ENCODE measurements at places on chromosomes 2 and 18.

DNA sequence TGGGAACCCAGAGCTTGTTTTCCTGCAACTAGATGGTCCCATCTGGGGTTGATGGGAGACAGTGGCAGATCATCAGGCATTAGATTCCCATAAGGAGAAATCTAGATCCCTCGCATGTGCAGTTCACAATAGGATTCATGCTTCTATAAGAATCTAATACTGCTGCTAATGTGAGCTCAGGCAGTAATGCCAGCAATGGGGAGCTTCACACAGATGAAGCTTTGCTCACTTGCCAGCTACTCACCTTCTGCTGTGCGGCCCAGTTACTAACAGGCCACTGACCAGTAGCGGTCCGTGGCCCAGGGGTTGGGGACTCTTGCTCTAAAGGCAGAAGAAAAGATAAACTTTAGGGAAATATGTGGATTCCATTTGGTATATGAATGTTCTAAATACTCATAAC lies 192.9 kb downstream of the AFF3 start:
- DNase-seq = no peak

- no peak for DNase-seq
Observed at GRCh38 chr18:79974025-79974654, 9.7 kb downstream of the HSBP1L1 start.

GRCh38 chr2:134325696-134326095 lies 71.8 kb downstream of the MGAT5 start:
- DNase-seq = no peak

- DNase-seq = no peak
Observed at GRCh38 chr18:57909620-57910019, 106.5 kb upstream of the ATP8B1 start.

GRCh38 chr2:55550368-55551102 lies 31.0 kb downstream of the CFAP36 start:
- DNase-seq = no peak

DNA sequence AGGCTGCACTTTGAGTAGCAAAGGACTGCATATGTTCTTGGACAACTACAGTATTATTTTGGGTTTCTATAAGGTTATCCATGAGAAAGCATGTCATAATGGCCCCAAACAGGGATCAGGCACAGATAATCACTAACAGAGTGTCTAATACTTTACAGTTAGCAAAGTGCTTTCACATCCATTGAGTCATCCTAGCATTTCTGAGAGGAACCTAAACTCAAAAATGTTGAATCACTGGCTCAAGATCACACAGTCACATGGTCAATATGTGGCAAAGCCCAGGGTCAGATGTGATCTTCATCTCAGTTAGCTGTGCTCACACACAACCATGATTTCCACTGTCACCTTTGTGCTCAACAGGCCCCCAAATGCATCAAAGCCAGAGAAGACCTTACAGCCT lies 156.1 kb upstream of the VRK2 start:
- DNase-seq = no peak

GRCh38 chr18:8045160-8045883 lies 478.2 kb downstream of the PTPRM start:
- DNase-seq = no peak

- DNase-seq = no peak
Observed at GRCh38 chr2:239674981-239675825, 274.4 kb upstream of the HDAC4 start.

GRCh38 chr18:53909668-53910067 lies 314.8 kb downstream of the MBD2 start:
- DNase-seq = no peak

DNA sequence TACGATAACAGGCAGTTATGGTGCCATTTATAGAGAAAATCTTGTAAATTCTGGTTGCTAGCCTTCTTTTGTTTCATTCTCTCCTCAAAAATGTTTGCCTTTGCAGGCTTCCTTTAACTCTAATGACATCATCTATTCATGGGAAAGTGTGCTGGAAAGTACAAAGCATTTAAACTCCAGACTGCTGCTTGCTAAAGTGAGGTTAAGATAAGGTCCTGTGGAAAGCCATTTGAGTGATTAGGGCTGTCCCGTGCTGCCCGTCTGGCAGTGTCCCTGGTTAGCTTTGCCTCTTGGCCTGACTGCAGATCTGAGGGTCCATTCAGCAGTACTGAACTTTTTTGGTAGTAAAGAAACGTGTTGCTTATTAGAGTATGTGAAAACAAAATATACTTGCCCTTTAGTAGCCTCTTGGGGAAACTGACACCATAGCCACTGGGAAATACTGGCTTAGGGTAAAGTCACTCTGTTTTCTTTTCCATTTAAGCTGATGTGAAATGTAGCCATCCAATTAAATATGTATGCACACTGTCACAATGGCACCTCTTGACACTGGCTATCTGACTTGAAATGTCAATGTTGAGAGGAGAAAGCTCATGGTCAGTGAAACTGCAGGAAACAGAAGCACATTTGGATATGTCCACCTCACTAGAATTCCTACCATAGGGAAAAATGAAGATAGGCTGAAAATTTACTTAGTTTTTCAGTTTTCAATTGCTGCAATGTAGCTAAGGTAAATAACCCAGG lies 321.5 kb downstream of the SLC8A1 start:
- no peak for DNase-seq

DNA sequence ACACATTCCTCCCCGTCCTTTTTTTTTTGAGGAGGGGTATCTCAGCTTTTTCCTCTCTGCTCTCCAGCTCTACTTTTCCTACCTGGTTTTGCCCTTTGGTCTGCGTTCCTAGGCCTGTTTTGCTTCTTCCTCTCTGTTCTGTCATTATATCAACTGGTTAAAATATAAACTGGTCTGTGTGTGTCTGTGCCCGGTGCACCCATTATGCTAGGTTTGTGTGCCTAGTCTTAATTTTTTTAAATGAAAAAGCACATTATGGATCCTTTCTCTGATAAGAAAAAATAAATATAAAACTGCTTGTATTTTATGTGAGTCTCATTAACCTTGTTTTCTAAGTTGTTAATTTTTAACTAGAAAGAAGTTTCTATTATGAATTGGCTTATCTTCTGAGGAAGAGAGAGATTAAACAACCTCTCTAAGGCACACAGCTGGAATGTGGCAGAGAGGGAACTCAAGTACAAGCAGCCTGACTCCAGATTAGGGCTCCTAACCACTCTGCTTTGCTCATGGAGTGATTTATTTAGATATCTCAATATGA lies 17.4 kb downstream of the SLC38A11 start:
- no peak for DNase-seq

DNA sequence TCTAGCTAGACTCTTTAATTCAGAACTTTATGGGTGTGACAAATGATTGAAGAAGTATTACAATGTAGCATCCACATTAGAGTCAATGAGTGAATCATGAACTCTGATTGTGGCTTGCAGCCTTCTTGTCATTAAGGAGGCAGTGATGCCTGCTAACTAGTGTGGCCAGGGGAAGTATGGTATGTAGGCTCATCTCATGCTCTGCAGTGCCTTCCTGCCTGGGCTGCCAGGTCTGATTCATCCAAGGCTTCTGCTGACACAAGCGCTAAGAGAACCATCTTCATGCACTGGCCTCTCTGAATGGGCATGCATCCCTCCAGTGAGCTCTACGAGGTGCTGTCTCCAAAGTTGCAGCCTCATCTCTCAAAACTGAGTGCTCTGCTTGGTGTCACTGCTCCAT lies 144.3 kb downstream of the MTCL1 start:
- DNase-seq = no peak

GRCh38 chr2:237283131-237283928 lies 130.6 kb downstream of the COL6A3 start:
- DNase-seq = no peak

DNA sequence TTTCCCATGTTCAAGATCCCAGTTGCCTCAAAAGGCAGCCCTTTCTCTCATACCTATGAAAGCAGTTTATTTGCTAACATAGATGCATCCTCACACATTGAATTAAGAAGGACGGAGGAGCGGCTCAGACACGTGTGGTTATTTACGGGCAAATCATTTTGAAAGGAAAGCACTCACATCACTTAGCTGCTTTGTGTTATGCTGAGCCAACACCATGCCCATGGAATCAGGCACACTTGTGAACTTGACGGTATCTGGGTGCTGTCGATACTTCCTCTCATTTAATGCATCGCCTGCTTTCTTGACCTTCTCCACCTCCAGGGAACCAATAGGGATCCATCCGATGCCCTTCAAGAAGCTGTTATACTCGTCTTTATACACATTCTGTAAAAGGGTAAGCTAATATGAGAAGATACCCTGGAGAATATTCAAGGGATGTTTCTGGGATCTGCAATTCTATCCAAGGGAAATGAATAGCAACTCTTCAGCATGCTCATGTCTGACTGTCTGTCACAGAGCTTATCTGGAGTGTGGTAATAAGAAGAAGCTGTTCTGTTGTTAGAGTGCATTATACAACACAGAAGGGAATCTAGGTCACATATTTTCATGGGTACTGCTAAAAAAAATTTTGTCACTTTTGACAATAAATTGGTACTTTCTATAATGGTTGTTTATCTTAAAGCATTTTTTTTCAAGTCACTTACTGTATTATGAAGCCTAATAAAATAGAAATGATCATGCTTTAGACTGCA lies 63.3 kb downstream of the NEB start:
- DNase-seq = no peak

DNA sequence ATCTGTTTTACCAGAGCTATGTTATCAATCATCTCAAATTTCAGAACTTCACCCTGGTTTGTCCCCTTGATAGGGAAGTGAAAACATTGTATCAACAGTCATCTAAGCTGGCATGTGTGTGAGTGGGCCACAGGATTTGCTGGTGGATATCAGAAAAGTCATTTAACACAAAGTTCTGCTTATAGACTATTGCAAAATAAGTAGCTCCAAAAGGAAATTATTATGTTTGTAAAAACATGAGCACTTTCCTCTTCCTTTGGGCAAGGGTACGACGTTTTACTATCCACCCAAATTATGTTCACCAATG lies 20.7 kb upstream of the COPS8 start:
- DNase-seq = no peak

DNA sequence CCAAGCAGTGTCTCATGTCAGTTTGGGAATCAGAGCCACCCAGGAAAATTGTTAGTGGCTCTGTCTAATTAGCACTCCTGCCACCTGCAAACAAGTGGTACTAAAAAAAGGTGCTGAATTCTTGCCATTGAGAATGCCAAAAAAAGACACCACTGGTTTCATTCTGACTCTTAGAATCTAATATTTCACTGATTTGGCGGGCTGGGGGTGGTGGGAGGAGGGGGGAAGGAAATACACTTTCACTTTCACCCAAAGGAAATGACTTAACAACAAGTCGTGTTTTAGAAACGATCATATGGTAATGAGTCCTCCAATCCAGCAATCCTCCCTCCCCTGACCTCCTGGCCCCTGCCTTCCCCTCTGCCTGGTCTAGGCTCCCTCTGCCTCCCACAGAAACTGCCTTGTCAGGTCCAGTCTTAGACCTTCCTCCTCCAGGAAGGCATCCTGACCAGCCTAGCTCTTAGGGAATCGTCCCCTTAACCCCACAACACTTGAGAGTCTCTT lies 4.4 kb upstream of the KLHL29 start:
- peak; percentile 71 for DNase-seq

- no peak for DNase-seq
Observed at GRCh38 chr2:207683879-207684627, 27.4 kb upstream of the CCNYL1 start.

DNA sequence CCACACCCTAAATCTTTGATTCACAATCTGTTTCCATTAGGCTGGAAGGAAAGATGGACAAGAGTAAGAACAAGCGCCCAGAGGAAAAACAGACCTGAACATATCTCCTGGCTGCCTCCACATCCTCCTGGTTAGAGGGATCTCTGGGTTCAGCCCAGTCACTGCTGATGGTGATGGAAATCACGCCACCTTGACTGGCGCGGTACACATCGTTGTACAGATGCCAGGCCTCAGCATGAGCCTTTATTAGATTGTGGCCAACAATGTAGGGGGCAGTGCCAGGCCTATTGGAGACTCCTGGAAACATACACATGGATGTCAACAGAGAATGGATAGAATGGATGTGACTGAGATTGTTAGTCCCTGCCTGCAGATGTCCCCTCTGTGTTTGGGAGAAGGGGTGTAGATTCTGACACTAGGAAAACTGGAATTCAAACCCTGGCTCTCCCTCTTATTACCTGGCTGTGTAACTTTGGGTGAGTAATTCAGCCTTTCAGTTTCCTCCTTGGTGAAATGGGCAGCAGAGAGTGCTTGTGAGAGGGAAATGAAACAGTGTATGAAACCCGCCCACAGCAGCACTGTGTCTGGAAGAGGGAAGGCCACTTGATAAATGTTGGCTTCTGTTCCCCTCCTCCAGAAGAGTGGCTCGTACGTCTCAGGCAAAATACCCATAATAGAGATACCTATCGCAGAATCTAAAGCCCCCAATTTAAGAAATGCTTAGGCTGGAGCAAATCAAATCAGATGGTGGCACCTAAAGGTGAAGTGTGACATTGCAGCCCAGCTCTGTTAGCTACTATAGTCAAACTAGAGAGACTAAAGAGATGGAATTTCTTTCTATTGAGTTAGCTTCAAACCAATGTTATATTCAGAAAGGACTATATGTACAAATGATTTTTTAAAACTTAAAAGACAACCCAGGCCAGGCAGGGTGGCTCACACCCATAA lies 36.2 kb downstream of the LCT start:
- no peak for DNase-seq

DNA sequence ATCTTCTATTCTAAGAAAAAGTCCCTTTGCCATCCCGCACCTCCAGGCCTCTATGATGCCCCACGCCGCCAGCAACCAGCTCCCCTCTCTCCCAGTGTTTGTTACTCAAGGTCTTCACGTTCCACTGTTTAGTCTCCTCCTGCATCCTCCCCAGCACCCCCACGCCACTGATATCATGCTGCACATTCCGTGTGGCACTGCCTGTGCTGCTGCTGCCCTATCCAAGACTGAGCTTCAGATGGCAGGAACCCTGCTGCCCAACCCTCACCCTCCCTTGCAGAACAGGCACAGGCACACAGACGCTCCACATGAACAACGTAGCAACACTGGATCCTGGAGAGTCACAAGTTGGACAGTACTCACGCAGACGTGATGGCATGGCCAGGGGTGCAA lies 35.3 kb downstream of the MYO5B start:
- no peak for DNase-seq

- DNase-seq = peak; percentile 36
Observed at GRCh38 chr18:13800505-13801259, 23.3 kb upstream of the MC5R start.

DNA sequence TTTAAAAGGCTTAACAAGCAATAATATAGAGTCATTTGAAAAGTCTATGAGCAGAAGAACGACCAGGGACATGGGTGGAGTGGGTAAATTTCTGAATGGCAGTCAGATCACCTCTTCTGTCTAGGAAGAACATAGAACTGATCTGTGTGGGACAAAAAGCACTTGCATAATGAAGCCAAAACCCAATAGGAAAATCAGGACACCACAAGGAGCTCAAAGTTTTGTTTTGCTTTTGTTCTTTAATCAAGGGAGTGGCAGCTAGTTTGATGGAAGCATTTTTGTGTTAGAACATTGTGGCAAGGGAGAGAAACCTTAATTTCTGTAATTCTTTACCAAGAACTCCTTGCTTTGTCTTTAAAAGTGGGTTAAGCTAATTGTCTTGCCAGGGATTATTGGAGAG lies 240.2 kb upstream of the TANK start:
- DNase-seq = no peak

DNA sequence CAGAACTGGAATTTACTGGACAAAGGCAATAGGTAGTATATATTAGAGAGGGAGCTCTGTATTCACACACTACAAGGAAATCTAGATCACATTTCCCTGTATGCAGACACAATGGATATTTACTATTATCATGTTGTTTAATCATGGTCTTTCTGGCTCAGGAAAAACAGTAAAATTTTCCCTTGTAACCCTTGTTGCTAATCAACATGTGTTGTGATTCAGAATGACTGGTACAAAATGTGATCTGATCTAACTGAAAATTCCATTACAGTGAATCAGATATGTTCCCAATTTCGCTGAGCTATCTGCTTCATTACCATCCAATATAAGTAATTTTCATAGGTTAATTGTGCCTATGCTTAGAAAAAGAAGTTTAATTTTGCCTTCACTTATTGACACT lies 1109.7 kb downstream of the LRP1B start:
- no peak for DNase-seq
